ENCODE measurements at places on chromosomes 7 and 10.

DNA sequence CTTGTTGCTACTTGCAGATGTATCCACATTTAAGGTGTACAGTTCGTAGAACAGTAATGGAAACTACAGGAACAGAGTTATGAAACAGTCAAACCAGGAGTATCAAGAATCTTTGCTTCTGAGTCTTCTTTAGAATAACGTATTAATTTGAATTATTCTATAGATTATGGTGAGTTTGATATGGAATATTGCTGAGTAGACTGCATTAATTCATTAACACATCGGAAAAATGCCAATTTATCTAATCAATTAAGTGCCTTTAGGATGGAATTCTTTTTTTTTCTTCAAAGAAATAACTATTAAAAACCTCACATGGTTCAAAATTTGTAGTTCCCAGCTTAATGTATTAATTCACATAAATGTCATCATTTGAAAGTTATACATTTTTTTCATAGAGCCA lies 3.8 kb downstream of the TFAM start:
- peaks cover 14% of the 10 kb centered on the region for H3K4me1 ChIP-seq
- no peak overlapping the region for H3K27ac ChIP-seq
- peaks cover 28% of the 10 kb centered on the region for H3K36me3 ChIP-seq
- H3K4me3 ChIP-seq = no peak overlapping the region
- DNase-seq = no peak

GRCh38 chr7:132262160-132262470 lies 314.2 kb downstream of the PLXNA4 start:
- H3K27ac ChIP-seq = no peak overlapping the region
- no peaks in the 10 kb centered on the region for H3K4me1 ChIP-seq
- H3K36me3 ChIP-seq = no peaks in the 10 kb centered on the region
- no peak for DNase-seq
- no peaks in the 10 kb centered on the region for H3K27me3 ChIP-seq
- H3K4me3 ChIP-seq = no peak overlapping the region

DNA sequence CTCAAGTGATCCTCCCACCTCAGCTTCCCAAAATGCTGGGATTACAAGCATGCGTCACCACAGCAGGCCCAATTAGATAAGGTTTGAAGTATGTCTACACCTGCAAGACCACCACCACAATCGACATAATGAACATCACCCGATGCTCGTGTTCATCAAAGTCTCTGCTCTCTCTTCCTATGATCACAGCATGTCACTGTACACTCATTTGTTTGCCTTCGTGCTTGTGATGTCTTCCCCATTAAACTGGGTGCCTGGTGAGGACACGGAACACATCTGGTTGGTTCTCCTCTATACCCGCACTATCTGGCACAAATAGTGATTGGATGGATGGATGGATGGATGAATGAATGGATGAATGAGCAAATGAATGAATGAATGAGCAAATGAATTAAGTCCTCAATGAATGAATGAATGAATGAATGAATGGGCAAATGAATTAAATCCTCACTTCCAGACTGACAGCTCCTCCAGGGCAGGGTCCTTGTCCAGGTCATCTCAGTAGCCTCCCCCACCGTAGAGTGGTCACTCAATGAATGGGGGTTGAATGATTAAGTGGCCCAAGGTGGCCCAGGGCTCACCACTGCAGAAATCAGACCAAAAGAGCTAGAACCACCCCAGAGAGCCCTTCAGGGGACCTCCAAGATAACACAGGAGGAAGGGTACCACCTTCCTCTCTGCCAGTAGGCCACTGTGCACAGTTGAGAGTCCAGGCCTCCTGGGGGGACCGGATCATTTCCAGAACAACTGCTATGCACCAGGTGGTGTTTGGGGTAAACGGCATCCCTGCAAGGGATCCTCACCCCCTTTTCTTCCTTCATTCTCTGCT lies 101.9 kb upstream of the TNRC18 start:
- DNase-seq = no peak
- H3K27ac ChIP-seq = no peak overlapping the region
- H3K27me3 ChIP-seq = no peaks in the 10 kb centered on the region
- H3K4me1 ChIP-seq = peaks cover 9% of the 10 kb centered on the region
- peaks cover 43% of the 10 kb centered on the region for H3K36me3 ChIP-seq
- peak overlapping the region; percentile 31 for H3K4me3 ChIP-seq

- DNase-seq = no peak
- no peak overlapping the region for H3K4me3 ChIP-seq
- no peaks in the 10 kb centered on the region for H3K4me1 ChIP-seq
- H3K27me3 ChIP-seq = no peaks in the 10 kb centered on the region
Measured at GRCh38 chr7:88401009-88401623, 94.4 kb upstream of the STEAP4 start.

DNA sequence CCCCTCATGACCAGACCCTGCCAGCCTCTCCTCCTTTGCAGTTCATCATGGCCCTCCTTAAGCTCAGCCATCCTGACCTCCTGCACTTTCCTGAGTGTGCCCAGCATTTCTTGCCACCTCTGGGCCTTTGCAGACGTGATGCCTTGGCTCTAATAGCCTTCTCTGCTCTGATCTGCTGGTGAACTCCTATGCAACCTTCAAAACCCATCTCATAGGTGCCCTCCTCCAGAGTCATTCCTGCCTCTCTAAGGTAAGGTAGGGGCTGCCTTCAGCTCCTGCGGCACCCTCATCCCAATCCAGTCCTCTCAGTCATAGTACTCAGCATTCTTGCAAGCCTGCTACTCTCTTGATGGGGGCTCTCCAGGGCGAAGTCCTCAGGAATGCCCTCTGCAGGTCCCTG lies 19.3 kb upstream of the ELN start:
- no peak overlapping the region for H3K4me3 ChIP-seq
- no peak for DNase-seq
- no peak overlapping the region for H3K27ac ChIP-seq
- no peaks in the 10 kb centered on the region for H3K36me3 ChIP-seq
- peaks cover 33% of the 10 kb centered on the region for H3K4me1 ChIP-seq
- H3K27me3 ChIP-seq = no peaks in the 10 kb centered on the region

DNA sequence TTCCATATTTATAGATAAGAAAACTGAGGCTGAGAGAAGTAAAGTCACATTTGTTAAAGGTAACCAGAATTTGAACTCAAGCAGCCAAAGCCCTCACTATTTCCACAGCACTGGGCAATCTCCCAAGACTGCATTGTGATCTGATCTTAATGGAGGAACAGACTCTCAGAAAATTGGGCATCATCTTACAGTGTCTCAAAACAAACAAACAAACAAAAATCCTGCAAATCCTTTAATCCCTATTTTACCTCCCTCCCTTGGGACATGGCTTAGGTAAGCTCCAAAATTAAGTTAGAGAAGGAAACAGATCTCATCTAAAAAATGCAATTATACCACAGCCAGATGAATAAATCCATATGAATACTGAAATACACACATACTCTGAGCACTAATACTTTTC lies 57.5 kb downstream of the FHIP2A start:
- no peak overlapping the region for H3K27ac ChIP-seq
- H3K27me3 ChIP-seq = no peaks in the 10 kb centered on the region
- DNase-seq = no peak
- H3K36me3 ChIP-seq = no peaks in the 10 kb centered on the region
- no peak overlapping the region for H3K4me3 ChIP-seq
- H3K4me1 ChIP-seq = peaks cover 17% of the 10 kb centered on the region

GRCh38 chr10:74585231-74586087 lies 240.9 kb upstream of the KAT6B start:
- H3K27ac ChIP-seq = no peak overlapping the region
- no peak for DNase-seq
- H3K4me3 ChIP-seq = no peak overlapping the region
- peaks cover 17% of the 10 kb centered on the region for H3K4me1 ChIP-seq
- no peaks in the 10 kb centered on the region for H3K27me3 ChIP-seq
- no peaks in the 10 kb centered on the region for H3K36me3 ChIP-seq

DNA sequence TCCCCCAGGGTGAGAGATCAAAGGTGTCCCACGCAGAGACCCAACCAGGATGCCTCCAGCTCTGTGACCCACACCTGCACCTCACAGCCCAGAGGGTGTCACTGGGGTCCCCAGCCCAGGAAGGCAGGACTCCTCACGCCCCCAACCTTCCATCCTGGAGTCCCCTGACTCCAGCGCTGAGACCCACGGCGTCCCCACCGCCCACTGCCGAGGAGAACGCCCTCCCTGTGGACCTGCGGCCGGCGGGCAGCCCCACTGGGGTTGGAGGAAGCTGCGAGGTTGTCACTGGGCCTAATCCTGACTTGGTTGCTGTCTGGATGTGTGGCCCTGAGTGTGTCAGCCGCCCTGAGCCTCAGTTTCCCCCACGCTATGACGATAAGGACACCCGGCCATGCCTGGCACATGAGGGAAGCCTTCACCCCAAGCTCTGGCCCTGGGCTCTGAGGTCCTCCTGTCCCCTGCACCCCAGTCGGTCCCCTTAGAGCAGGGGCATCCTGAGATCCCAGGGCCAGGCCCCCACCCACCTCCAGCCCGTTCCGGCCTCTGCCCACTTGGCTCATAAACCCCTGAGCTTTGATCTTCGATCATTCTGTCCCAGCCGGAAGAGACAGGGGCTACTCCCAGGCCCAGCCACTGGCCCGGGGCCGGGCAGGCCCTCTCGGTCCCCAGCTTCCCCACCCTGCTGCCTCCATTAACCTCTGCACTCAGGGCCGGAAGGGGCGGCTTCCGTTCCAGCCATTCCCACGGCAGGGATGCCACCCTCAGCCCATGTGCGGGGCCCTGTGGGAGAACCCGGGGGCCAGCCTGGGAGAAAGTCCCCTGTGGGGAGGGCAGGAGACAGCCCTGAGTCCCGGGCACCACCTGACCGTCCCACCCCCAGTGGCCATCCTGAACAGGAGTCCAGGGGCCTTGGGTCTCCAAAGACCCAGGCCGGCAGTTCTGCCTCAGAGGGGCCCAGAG lies 113.2 kb downstream of the MICALL2 start:
- no peak overlapping the region for H3K27ac ChIP-seq
- H3K36me3 ChIP-seq = no peaks in the 10 kb centered on the region
- H3K4me1 ChIP-seq = no peaks in the 10 kb centered on the region
- H3K4me3 ChIP-seq = no peak overlapping the region
- no peak for DNase-seq

DNA sequence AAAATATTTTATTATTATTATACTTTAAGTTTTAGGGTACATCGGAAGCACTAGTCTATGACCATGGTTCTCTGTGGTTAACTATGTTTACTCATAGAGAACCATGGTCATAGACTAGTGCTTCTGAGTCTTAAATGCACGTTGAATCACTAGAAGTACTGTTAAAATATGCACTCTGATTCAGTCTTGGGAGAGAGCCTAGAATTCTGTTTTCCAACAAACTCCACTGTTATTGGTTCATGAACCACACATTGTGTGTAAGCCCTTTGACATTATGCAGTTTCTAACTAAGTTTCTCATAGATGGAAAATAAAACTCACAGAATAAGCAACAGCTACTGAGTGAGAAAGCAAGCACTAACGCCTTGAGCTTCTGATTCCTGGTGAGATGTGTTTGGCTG lies 1120.6 kb downstream of the SORCS1 start:
- no peaks in the 10 kb centered on the region for H3K36me3 ChIP-seq
- no peak overlapping the region for H3K4me3 ChIP-seq
- DNase-seq = peak; percentile 7

GRCh38 chr10:54469587-54470323 lies 331.3 kb downstream of the PCDH15 start:
- no peak overlapping the region for H3K27ac ChIP-seq
- no peak for DNase-seq
- no peaks in the 10 kb centered on the region for H3K4me1 ChIP-seq
- H3K36me3 ChIP-seq = no peaks in the 10 kb centered on the region

- H3K4me1 ChIP-seq = no peaks in the 10 kb centered on the region
- H3K4me3 ChIP-seq = no peak overlapping the region
- no peaks in the 10 kb centered on the region for H3K36me3 ChIP-seq
- no peaks in the 10 kb centered on the region for H3K27me3 ChIP-seq
- no peak for DNase-seq
Measured at GRCh38 chr7:150751702-150752101, 14.5 kb downstream of the GIMAP5 start.

GRCh38 chr10:77131214-77131613 lies 506.4 kb downstream of the KCNMA1 start:
- no peaks in the 10 kb centered on the region for H3K36me3 ChIP-seq
- no peaks in the 10 kb centered on the region for H3K4me1 ChIP-seq
- DNase-seq = peak; percentile 57
- H3K27ac ChIP-seq = no peak overlapping the region
- no peak overlapping the region for H3K4me3 ChIP-seq
- H3K27me3 ChIP-seq = no peaks in the 10 kb centered on the region

GRCh38 chr7:20795881-20796280 lies 9.2 kb upstream of the SP8 start:
- DNase-seq = no peak
- H3K36me3 ChIP-seq = no peaks in the 10 kb centered on the region
- no peak overlapping the region for H3K4me3 ChIP-seq
- H3K4me1 ChIP-seq = peaks cover 7% of the 10 kb centered on the region
- H3K27ac ChIP-seq = no peak overlapping the region
- peaks cover 76% of the 10 kb centered on the region for H3K27me3 ChIP-seq
